ENCODE measurements at places on chromosomes 6 and 20. TPM values are rescaled to one million over a fixed set of nuclear protein-coding genes. Genes with fewer than 3 reads are reported as not detected.

TFAP2D gene
- total RNA-seq: not detected

GJA1 gene
- 251 TPM for total RNA-seq

RUNX2 gene
- 0.74 TPM for total RNA-seq

CRIP3 gene
- not detected for total RNA-seq

EHMT2 gene
- total RNA-seq: 62.0 TPM

ADAM33 gene
- total RNA-seq: 145 TPM

KIAA1586 gene
- total RNA-seq: 26.2 TPM

CTCFL gene
- not detected for total RNA-seq

FILIP1 gene
- 5.5 TPM for total RNA-seq

BPIFB2 gene
- total RNA-seq: not detected

B3GAT2 gene
- not detected for total RNA-seq

SCRT2 gene
- total RNA-seq: not detected

MATN4 gene
- total RNA-seq: not detected

ENPP3 gene
- total RNA-seq: not detected

RIMS4 gene
- 0.27 TPM for total RNA-seq

VSX1 gene
- not detected for total RNA-seq

OPRM1 gene
- not detected for total RNA-seq

SNAP25 gene
- 0.65 TPM for total RNA-seq

CITED2 gene
- 44.6 TPM for total RNA-seq

METTL24 gene
- 0.09 TPM for total RNA-seq

TRERF1 gene
- total RNA-seq: 12.0 TPM

TTBK1 gene
- not detected for total RNA-seq

BNIP5 gene
- total RNA-seq: not detected

RAET1E gene
- 0.63 TPM for total RNA-seq

RFX6 gene
- total RNA-seq: not detected

KCNS1 gene
- total RNA-seq: not detected

PRL gene
- not detected for total RNA-seq

MYMX gene
- not detected for total RNA-seq

CST5 gene
- not detected for total RNA-seq

Measured in fibroblast of the aortic adventitia (primary cell).